HepG2 (cell line): ENCODE measurements at places on chromosomes 16 and 17. TPM values are rescaled to one million over a fixed set of nuclear protein-coding genes. Genes with fewer than 3 reads are reported as not detected.

DNA sequence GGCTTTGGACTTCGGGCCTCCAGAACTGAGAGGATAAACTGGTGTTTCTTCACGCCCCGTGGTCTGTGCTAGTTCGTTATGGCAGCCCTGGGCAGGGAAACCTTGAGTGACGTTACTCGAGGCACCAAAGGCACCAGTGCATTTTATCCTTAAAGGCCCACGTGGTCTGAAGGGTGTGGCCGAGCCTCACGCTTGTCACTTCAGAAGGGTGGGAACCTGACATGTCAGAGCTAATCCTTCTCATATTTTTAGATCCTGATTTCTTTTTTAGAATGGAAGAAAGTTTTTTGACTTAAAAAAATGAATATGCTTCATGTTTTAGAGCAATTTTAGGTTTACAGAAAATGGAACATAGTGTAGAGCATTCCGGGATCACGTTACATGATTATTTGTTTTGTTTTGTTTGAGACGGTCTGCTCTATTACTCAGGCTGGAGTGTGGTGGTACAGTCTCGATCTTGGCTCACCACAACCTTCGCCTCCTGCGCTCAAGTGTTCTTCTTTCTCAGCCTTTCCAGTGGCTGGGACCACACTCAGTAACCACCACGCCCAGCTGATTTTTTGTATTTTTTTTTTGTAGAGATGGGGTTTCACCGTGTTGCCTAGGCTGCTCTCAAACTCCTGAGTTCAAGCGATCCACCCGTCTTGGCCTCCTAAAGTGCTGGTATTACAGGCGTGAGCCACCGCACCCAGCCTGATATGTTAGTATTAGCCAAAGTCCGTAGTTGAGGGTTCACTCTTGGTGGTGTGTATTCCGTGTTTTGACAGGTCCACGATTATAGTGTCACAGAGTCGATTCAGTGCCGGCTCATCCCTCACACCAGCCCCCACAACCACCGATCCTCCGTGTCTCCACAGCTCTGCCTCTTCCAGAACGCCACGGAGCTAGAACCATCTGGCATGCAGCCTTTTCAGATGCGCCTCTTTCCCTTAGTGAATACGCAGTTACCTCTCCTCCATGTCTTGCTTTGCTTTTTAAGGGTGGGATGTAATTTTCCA, 47.9 kb downstream of the RAB11FIP3 start:
- no peak for DNase-seq

- no peak for DNase-seq
Measured at GRCh38 chr17:82006468-82007227, 16.0 kb downstream of the CENPX start.

DNA sequence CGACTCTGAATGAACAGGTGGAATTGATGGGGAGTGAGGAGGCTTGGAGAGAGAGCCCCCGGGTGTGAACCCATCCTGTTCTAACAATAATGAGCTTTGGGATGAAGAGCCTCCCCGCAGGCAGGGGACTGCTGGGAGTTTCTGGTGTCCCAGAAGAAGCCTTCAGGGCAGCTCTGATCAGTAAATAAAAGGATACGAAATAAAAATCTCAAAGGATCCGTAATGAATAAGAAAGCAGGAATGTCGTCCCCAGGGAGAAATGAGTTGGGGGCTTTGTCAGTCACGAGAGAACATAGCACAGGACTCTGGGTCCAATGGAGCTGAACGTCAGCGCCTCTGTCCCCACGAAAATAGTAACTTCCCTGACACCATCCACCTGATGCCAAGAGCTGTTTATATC, 113.4 kb downstream of the PITPNC1 start:
- DNase-seq, result no peak

Gene ATP2C2
- total RNA-seq, result not detected in 2 replicates

Gene PRSS33
- total RNA-seq, result not detected in 2 replicates

Gene PPY
- total RNA-seq, result not detected in 2 replicates
